ENCODE measurements at places on chromosomes 3 and 15. TPM values are rescaled to one million over a fixed set of nuclear protein-coding genes. Genes with fewer than 3 reads are reported as not detected.

MAP1A gene
- total RNA-seq, result 32.9 TPM

CLDN18 gene
- total RNA-seq, result not detected

IL17RB gene
- total RNA-seq, result 0.39 TPM

SYNPR gene
- total RNA-seq, result not detected

GOLGA8H gene
- not detected for total RNA-seq

KIF15 gene
- total RNA-seq, result 15.7 TPM

SLC6A1 gene
- not detected for total RNA-seq

ZNF609 gene
- total RNA-seq, result 9.0 TPM

CD200R1 gene
- total RNA-seq, result not detected

TGM4 gene
- 1.2 TPM for total RNA-seq

CYP1A1 gene
- total RNA-seq, result 2.3 TPM

CHRD gene
- total RNA-seq, result 1.3 TPM

SERINC4 gene
- total RNA-seq, result not detected

SLC9C1 gene
- not detected for total RNA-seq

ITPKA gene
- 4.1 TPM for total RNA-seq

ARHGEF26 gene
- total RNA-seq, result 7.1 TPM

DHFR2 gene
- 3.9 TPM for total RNA-seq

GJD2 gene
- total RNA-seq, result not detected

GOLGA6L4 gene
- not detected for total RNA-seq

P2RY1 gene
- 0.90 TPM for total RNA-seq

RBPMS2 gene
- total RNA-seq, result 0.48 TPM

FRMD5 gene
- 1.1 TPM for total RNA-seq

GOLGA6B gene
- not detected for total RNA-seq

AGTR1 gene
- total RNA-seq, result 0.53 TPM

OCA2 gene
- total RNA-seq, result 0.12 TPM

PSTPIP1 gene
- total RNA-seq, result 0.19 TPM

GOLGA6L7 gene
- not detected for total RNA-seq

CALML4 gene
- total RNA-seq, result 1.7 TPM

CELSR3 gene
- 3.1 TPM for total RNA-seq

TRIM71 gene
- total RNA-seq, result not detected

ARIH1 gene
- total RNA-seq, result 32.2 TPM

SLC24A5 gene
- total RNA-seq, result not detected

KCNMB2 gene
- total RNA-seq, result not detected

ST6GAL1 gene
- total RNA-seq, result 3.2 TPM

MKRN3 gene
- 9.6 TPM for total RNA-seq

ITIH1 gene
- total RNA-seq, result not detected

INTS14 gene
- 47.0 TPM for total RNA-seq

GPR62 gene
- total RNA-seq, result not detected

SENP7 gene
- total RNA-seq, result 3.2 TPM

UCN2 gene
- total RNA-seq, result 0.29 TPM

ATP13A5 gene
- total RNA-seq, result 0.04 TPM
